ENCODE measurements at places on chromosomes 2 and 18. TPM values are rescaled to one million over a fixed set of nuclear protein-coding genes. Genes with fewer than 3 reads are reported as not detected.

The NCOA1 gene
- total RNA-seq, result 31.9 TPM

The IL36G gene
- total RNA-seq, result not detected

The LOXL3 gene
- total RNA-seq, result 2.8 TPM

The ACOXL gene
- total RNA-seq, result not detected

The TMEM131 gene
- 28.6 TPM for total RNA-seq

The CDH19 gene
- 14.8 TPM for total RNA-seq

The POLR1A gene
- total RNA-seq, result 24.3 TPM

The EVA1A gene
- 2.7 TPM for total RNA-seq

The CD8B2 gene
- total RNA-seq, result not detected

The MAPK4 gene
- total RNA-seq, result 38.2 TPM

The ALKAL2 gene
- total RNA-seq, result 2.7 TPM

The SPTBN1 gene
- 554 TPM for total RNA-seq

The NEUROD1 gene
- total RNA-seq, result not detected

The C2orf49 gene
- total RNA-seq, result 20.2 TPM

The CEBPZOS gene
- total RNA-seq, result 49.1 TPM

The BOLL gene
- total RNA-seq, result not detected

The CFAP53 gene
- total RNA-seq, result 0.48 TPM

The COL3A1 gene
- 180 TPM for total RNA-seq

The TEKT4 gene
- total RNA-seq, result 0.32 TPM

The SERPINB10 gene
- total RNA-seq, result not detected

The CNDP1 gene
- not detected for total RNA-seq

The REEP1 gene
- total RNA-seq, result 21.7 TPM

The FZD7 gene
- 34.7 TPM for total RNA-seq
